ENCODE measurements at places on chromosomes 6 and 20. TPM values are rescaled to one million over a fixed set of nuclear protein-coding genes. Genes with fewer than 3 reads are reported as not detected.

DNA sequence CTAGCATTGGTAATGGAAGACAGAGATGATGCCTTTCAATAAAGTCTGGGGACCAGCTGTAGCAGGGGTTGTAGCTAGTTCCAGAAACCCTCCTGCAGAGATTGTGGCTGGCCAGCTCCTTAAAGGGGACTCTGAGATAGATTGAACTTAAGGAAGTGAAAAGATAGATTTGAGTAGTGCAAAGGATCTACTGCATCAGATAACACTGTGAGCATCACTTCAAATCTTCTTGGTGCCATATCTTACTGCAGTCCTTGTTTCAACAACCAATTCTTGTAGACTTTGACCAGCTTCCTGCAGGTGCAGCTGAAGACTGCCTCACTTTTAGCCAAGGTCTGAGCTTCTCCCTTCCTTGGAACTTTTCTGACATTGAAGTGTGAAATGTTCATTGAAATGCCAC lies 14.8 kb upstream of the CEP162 start:
- no peak for DNase-seq

DNA sequence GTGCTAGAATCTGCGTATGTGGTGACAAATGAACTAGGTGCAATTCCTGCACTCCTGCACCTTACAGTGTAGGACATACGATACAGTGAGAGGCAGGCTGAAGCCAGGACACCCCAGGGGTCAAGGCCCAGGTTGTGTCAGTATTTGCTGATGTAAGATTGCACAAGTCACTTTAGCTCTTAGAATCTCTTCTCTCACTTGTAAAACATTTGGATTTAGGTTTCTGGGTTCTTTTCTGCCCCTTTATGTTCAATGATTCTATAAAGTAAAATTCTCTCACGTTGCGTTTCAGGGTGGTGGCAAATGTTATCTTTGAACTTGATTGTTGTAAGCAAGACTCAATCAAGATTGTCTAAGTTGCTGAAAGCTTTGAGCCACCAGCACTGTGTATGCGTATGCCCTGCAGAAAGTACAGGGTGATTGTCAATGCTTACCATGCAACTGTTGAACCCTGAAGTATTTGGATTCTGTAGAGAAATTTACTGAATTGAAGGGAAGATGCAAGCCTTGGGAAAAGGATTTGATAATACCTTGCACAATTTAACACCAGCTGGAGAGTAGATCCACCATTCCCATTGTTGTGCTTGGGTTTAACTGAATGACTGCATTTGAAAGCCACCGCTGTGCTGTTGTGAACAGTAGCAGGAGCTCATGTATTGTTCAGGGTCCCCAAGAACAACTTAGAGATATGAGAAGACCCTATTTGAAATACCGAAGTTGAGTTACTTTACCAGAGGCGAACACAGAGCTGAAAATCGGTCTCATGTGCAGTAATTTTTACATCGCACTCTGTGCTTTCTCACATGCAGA lies 106.1 kb upstream of the CITED2 start:
- DNase-seq: peak; percentile 54

GRCh38 chr20:31537890-31538289 lies 23.6 kb downstream of the HM13 start:
- no peak for DNase-seq

DNA sequence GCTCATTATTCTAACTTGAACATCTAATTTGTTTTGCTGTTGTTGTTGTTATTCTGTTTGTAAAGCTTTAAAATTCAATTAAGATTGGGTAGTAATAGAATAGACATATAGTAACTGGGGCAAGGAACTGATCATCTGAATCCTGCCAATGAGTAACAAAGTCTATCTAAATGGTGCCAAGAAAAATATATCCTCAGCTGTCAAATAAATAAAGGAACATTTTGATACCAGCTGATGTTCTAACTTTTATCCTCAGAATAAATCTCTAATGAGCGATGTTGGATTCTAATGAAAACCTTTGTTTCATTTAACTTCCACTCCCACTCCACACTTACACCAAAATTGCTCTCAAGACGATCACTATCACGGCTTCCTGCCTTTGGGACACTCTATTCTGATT lies 210.9 kb downstream of the TINAG start:
- no peak for DNase-seq

DNA sequence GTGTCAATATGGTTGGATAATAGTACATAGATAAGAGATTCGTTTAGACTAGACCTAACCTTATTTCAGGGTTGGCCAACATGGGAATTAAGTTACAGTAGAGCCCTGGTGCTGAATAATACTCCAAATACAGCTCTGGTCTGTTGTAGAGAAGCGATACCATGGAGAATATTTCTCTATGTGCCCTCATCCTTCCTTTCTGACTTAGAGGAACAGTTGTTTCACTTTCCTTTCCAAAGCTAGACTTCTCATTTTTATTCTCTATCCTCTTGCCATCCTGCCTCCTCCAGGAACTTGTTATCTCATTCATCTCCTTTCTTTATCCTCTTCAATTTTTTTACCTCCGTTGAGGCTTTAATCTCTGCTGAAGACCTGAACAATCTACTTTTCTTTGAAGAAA lies 68.9 kb downstream of the EDN1 start:
- no peak for DNase-seq

DNA sequence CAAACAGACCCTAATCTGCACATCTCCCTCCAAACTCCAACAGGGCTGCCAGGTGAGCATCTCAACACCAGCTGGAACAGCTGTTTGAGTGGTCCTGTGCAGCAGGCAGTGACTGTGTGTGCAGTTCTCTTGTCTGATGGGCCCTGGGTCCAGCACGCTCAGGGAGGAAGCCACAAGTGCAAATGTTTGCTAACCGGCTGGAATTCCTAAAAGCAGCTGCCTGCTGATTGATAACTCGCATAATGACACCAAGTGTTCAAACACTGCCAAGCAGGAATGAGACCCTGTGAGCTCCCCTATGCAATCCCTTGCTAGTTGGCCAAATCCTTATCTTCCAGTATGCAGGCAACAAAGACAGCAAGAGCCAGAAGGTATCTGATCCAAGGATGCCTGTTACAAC lies 650.6 kb downstream of the CBLN4 start:
- no peak for DNase-seq

- no peak for DNase-seq
Observed at GRCh38 chr6:153117986-153118879, 12.8 kb downstream of the RGS17 start.

DNA sequence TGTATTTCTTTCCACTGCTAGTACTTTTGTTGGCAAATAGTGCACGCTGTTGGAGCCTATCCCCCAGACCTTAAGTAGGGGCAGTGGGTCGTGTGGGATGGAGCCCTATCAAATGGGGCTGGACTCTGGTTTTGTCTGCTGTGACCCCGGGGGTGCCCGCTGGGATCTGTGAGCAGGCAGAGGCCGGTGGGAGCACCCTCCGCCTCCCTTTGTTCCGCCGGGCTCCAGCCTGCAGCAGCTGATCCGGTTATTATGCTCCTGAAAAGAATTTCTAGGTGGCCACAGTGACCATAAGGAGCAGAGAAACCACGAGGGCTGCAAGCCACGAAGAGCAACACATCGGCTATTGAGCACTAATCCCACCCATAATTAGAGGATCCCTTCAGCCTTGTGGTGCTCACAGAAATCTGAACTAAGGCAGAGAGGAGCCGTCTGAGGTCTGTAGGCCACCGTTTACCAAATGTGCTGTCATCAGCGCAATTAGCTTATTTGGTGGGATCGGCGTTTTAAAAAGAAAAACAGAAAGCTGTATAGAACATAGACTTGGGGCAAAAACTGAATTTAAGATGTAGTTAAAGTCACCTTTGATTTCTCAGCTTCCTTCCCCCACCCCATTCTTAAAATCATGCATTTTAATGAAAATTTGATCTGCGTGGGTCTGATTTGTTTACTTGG lies 598.3 kb upstream of the JAG1 start:
- no peak for DNase-seq

DNA sequence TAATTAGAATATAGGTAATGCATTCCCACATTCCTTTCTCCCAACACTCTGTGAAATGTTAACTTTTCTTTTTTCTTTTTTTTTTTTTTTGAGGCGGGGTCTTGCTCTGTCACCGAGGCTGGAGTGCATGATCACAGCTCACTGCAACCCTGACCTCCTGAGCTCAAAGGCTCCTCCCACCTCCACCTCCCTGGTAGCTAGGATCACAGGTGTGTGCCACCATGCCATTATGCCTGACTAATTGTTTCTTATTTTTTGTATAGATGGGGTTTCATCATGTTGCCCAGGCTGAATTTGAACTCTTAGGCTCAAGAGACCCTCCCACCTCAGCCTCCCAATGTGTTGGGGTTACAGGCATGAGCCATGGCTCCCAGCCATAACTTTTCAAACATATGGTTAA lies 135.7 kb upstream of the SHLD1 start:
- DNase-seq: no peak

- DNase-seq: no peak
Observed at GRCh38 chr6:4521070-4521469, 255.1 kb upstream of the CDYL start.

DNA sequence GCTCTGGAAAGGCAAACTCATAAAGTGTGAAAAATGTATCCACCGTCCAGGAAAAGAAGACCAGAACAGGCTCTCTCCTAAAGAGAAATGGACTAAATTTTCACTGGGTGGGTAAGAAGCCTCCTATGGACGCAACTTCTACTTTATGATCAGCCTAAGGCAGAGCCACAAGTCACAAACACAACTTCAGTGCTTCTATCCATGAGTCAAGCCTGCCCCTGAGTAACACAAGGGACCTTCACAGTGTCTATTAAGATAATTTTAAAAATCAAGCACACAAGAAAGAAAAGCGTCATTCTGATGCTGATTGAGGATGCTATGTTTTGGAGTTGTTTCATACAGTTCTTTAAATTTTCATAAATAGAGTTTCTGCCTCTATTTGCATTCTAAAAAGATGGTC lies 601.7 kb upstream of the ARID1B start:
- no peak for DNase-seq

- DNase-seq: no peak
Observed at GRCh38 chr6:17470938-17471327, 77.5 kb downstream of the CAP2 start.

GRCh38 chr20:56274156-56274555 lies 25.6 kb downstream of the MC3R start:
- DNase-seq: no peak

GRCh38 chr6:165448210-165448609 lies 138.8 kb upstream of the C6orf118 start:
- no peak for DNase-seq

DNA sequence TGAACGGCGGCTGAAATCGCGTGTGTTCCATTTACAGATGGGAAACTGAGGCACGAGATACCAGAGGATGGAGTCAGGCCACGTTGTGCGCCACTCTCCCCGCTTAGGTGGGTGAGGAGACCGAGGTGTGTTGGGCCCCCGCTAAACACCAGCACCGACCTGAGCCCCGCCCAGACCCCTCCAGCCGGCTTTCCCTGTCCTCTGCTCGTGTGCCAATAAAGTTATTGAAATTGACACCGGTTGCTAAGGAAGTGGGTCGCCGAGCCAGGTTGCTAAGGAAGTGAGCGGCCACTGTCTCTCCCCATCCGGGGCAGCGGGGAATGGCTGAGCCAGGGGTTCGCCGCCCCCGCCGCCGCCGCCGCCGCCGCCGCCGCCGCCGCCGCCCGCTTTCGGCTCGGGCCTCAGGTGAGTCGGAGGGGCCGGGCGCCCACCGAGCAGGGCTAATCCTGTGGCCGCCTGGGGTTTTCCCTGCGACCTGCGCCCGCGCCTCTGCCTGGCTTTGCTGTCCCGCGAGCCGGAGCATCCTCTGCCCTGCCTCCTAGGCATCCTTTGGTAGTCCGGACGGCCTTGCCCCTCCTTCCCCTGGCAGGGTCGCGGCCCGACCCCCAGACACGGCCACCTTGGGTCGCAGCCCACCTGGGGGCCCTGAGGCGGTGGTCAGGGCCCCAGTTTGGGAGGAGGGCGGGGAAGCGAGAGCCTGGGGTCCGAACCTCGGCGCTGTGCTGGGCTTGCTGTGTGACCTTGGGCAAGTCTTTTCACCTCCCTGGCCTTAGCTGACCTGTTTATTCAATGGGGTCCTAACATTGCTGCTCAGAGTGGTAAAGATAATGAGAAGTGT lies at the start of gene KIF3B:
Gene KIF3B, plus strand, starts transcription at position 291 of the 838 bp plus-strand sequence. CDS start 32,127 bp downstream, outside the sequence.
- peak; percentile 87 for DNase-seq

DNA sequence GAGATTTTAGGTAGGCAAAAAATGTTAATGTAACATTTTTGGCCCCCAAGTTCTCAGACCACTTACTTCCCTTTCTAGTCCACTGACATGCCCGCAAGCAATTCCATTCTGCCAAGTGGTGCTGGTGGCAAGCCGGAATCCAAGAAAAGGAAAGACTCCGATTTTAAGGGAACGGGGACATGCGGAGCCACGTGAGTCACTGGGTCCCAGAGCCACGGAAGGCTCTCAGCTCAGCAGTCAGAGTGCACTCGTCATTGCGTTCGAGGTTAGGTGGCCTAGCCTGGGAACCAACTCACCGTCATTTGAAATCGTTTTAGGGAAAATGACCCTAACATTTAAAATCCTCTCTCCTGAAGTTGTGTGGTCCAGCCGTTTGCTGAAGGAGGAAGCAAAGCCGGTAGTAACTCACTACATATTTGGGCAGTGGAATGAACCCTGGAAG lies 711 bp upstream of the SIRT5 start:
- peak; percentile 42 for DNase-seq

GRCh38 chr20:36303020-36303595 lies 3.0 kb upstream of the DLGAP4 start:
- no peak for DNase-seq

DNA sequence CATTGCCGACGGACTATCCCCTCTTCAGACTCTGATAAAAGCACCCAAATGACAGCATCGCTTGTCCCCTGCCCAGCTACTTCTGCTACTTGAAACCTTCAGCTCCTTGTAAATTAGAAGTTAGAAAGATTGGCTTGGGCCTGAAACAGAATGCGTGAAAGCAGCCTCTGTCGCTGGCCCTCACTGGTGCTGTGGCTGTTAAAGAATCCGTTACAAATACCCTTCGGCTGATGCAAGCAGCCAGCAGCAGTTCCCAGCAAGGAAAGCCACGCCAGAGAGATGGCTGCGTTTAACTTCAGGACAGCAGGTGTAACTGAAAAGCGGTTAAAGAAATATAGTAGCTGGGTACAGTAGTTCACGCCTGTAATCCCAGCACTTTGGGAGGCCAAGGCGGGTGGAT lies 2.4 kb upstream of the PRR18 start:
- DNase-seq: no peak

GRCh38 chr6:35973670-35974222 lies 50.7 kb downstream of the SLC26A8 start:
- peak; percentile 47 for DNase-seq

DNA sequence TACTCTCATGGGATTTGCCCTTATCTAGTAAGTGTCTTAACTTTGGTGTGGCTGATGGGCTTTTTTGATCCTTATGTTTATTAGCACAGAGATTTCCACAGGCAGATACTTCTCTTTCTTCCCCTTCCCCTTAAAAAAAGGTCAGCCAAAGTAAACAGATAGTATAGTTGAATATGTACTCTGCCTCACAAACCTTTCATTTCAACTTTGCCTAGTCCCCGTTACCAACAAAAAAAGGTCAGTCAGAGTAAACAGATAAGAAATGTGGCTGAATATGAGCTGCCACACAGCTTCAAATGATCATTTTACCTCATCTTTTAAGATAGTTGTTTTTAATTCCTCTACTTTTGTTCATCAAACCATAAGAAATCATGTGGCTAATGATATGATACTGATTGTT lies 34.1 kb upstream of the SLC35D3 start:
- no peak for DNase-seq

GRCh38 chr20:57397693-57398108 lies 6.5 kb downstream of the RBM38 start:
- no peak for DNase-seq

The ECT2L gene
- total RNA-seq: not detected

The PTK6 gene
- total RNA-seq: 4.9 TPM

The PI3 gene
- not detected for total RNA-seq

The EDN3 gene
- not detected for total RNA-seq

The HS3ST5 gene
- total RNA-seq: not detected

The CALHM6 gene
- total RNA-seq: 2.7 TPM

Measured in right lobe of liver (tissue), 6 donors.